ENCODE measurements at places on chromosomes 5 and 9.

DNA sequence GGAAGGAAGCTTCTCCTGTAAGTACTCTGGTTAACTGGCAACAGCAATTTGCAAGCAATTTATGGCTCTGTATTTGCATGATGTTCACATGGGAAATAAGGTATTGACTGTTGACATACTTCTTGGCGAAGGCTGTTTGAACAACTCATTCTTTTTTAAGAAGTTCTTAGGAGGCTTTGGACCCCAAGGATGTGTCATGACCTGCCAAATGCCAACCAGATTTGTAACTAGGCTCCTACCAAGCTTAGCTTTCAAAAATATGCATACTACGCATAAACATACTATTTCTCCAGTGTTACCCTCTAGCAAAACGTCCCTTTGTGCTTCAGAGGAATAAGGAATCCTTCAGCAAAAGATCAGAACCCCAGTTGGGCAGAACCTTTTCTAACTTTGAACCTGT, 165.2 kb upstream of the MSX2 start:
- DNase-seq, result no peak

DNA sequence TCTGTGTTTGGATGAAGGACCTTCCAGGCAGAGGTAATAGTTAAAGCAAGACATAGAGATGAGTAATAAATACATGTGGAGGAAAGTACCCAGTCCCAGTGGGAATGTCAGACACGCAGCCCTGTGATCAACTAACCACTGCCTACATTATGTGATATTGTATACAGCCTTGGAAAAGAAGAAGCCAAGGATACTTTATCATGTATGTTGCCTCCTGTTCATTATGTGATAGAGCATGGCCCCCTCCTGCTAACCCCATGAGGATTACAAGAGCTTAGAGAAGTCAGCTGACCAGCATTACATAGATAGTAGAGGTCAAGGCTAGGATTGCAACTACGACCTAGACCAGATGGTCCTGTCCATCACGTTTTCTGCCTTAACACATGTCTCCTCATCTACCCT, 497.0 kb upstream of the TNC start:
- DNase-seq, result no peak

- no peak for DNase-seq
These were observed 1.0 kb downstream of the AQP3 start for GRCh38 chr9:33446240-33446945.

- no peak for DNase-seq
These were observed 717.0 kb downstream of the BRINP1 start for GRCh38 chr9:118652258-118652657.
